ENCODE measurements at places on chromosomes 16 and 17. TPM values are rescaled to one million over a fixed set of nuclear protein-coding genes. Genes with fewer than 3 reads are reported as not detected.

CRYM gene
- total RNA-seq: 7.8 TPM

DNA sequence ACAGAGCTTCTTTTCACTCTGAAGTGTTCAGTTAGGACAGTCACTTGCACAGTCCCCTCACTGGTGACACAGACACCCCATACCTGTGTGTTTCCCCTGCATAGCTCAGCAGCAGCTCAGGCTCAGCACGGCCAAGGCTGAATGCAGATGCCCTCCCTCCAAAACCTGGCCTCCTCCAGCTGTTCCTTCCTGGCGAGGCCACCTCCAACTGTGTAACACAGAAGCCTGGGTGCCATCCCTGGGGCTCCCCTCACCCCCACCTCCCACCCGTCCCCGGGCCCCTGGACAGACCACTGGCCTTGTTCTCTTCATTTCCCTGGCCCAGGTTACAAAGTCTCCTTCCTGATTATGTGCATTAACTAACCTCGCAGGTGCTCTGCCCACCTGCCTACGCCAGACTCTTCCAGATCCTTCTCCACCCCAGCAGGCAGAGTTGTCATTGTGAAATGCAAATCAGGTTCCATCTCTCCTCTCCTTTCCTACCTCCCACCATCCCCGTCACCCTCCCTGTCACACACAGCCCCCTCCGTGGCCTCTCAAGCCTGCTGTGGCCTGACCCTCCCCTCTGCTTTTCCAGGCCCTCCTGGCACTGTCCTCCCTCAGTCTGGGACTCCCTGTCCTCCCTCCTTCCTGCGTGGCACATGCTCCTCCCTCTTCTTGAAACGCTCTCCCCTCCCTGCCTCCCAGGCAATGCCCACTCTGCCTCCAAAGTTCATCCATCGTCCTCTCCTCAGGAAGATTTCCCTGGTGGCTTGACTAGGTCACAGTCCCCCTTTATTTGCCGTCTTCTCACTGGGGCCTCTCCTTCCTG, 26.4 kb downstream of the MLYCD start:
- no peak for DNase-seq

TM4SF5 gene
- not detected for total RNA-seq

DNA sequence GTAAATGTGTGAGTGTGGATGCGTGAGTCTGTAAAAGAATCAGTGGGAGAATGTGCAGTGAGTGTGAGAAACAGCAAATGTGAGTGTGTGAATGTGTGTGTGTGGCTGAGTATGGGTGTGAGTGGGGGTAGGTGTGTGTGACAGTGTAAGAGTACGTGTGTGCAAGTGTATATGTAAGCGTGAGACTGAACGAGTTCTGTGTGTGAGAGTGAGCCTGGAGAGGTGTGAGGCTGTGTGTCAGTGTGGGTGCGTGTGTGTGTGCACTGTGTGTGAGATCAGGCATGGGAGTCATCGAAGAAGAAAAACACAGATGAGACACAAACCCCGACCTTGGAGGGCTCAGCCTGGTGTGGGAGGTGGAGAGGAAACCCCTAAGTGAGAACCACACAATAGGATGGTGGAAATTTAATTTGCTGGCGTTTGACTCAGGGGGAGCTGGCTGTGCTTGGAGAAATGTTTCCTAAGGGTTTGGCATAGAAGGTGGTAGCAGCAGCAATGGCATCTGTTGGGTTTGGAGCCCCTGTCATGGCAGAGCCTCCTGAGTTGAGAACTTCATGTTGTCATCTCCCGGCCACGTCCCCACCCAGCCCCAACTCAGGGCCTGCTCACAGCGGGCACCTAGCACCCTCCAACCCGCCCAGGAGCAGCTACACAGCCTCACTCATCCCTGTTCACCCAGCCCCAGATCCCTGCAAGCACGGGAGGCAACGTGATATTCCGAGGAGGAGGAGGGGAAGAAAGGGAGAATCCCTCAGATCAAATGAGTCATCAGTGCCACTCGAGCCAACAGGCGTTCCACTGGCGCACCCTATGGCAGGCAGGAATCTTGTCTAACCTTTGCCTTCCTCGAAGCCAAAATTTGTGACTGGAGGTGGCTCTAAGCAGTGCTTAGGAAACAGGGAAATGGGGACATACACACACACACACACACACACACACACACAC, 14.3 kb upstream of the NUBP1 start:
- DNase-seq: no peak

DNA sequence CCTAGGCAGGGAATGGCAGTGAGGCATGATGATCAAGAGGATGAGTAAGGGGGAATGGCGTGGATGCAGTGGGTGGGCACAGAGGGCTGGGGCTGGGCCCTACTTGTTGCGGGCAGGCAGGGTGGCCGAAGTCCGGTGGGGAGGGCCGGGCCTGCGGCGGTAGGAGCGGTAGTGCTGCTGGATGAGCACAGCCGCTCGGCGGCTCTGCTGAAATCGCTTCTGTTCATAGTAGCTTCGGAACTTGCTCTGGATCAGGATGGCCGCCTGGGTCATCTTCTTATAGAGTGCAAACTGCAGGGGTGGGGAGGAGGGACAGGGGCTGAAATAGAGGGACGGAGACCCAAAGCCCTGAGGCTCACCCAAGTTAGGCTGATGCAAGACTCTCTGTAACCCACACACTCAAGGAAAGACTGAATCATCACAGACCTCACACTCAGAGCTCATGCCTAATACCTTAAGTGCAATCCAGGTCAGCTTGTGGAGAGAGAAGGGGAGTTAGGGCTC, 1.5 kb upstream of the SPAG7 start:
- no peak for DNase-seq

DNA sequence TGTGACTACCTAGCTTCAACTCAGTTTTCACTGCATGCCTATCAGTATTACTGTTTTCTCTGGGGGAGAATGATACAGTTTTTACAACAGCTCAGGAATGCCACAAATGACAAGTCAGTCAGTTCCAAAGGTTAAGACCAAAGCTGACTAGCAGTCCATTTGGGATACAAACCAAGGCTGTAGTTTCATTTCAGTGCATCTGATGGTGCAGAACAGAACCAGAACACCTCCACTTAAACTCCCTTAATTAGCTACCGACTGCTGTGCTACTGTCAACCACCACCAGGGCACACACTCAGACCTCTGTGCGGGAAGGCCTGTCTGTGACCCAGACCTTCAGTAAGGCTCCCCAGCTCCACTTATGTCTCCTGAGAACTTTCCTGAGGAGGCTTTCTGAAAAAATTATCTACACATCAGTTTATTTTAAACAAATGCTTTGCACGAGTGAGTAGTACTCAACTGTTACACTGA, 20.4 kb downstream of the NFE2L1 start:
- DNase-seq: no peak

GRCh38 chr17:21815352-21816063, 123.2 kb downstream of the KCNJ18 start:
- no peak for DNase-seq
